ENCODE measurements at places on chromosomes 11 and 22.
A peak's percentile ranks its signal among the peaks of the same experiment; 100 is the strongest.

DNA sequence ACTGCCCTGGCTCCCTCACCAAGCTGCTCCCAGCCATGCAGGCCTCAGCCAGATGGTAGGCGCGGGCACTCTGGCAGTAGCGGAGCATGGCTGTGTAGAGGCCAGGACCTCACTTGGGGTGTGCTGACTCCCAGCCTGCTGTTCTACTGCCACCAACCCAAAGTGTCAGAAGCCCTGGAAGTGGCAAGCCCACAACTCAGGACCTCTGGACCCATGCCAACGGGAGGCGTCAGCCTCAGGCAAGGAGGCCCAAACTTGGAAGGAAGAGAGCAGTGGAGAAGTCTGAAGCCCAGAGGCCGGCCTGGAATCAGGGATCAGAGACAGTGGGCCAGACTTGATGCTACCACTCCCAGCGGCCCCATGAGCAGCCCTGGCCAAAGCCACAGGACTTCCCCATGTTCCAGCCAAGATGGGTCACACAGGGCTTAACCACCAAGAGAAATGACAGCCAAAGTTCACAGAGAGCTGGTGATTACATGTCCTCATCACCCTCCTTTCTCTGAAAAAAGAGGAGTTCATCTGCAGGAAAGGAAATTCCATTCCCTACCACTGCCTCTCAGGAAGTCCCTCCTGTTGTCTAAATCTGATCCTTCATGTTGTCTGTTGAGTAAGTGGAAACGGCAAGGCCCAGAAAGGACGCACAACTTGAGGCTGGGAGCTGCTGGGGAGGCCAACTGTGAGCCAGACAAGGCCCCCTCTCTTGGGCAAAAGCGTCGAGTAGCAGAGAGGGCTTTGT is 4.4 kb downstream of the ARRB1 start:
- no peak for DNase-seq

- no peak for DNase-seq
These were observed 119.0 kb downstream of the LDLRAD3 start for GRCh38 chr11:36062796-36063365.

DNA sequence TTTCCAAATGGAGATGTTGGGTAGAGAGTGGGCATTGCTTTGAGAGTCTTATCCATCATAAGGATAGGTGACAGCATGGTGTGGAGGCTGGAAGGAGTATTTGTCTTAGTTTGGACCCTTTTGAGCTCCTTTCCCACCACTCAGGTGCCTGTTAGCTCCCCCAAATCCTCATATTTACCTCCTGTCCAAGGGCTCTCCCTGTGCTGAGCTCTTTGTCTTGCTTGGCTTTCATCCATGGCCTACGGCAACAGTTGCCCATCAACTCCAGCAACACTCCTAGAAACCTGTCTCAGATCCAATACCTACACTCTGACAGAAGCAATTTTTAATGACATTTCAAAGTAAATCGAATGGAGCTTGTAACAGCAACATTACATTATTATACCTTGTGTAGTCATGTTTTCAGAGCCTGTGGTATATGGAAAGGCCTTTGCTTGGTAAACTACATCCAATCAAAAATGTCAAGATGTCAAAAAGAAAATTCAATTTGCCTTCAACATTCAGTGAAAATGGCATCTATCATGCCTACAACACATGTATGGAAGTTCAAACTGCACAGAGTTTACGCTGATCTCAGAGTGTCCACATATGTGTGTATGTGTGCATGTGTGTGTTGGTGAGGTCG is 49.4 kb upstream of the CCDC90B start:
- no peak for DNase-seq

DNA sequence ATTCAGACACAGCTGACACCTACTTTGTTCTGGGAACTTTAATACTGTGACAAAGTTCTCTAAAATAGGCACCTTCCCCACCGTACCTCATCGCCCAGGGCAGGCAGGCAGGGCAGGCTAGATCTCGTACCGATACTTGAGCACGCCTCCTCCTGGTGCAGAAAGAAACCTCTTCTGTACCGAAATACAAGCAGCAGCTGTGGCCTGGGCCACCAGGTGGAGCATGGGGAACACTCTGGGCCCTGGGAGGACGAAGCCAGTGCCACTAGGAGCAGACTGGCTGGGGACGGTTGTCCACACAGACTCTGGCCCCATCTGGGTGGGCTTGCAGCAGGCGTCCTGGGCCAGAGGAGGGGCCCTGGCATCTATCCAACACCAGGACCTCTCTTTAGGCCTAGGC is 12.8 kb downstream of the PMM1 start:
- DNase-seq = peak; percentile 21

- no peak for DNase-seq
These were observed 62.6 kb downstream of the SWAP70 start for GRCh38 chr11:9726321-9727022.

Measured in NCI-H510A (cell line).